ENCODE measurements at places on chromosomes 2 and 18. TPM values are rescaled to one million over a fixed set of nuclear protein-coding genes. Genes with fewer than 3 reads are reported as not detected.

DNA sequence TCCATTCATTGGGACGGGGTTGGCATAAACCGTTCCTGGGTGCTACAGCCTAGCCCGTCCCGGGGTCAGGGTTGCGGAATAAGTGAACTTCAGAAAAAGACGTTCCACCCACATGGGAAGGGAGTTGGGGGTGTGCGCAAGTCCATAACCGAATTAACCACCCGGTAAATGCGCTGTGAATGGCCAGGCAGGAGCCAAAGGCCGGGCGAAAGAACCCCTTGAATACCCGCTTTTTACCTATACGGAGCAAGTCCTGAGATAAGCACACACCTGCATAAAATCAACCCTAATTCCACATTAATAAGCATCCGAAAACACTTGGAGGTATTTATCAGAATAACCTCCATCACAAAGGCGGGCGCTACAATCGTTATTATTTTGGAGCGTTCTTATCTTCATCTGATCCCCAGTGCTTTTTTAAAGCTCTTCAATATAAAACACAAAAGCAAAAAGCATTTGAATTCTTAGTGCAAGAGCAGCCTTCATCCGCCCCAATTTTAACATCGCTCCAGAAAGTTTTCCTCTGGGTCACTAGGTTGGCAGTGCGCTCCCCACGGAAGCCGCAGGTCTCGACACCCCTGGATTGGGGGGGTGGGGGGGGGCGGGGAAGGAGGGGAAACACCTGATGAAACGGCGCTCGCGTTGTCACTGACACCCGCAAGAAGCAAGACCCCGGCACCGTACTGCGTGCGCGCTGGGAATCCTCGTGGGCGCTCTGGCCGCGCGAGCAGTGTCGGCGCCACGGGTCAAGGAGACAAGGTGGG lies 1.2 kb downstream of the SATB2 start:
- peak overlapping the region; percentile 88 for H3K4me3 ChIP-seq
- H3K27ac ChIP-seq = peak overlapping the region; percentile 56
- DNase-seq = no peak
- H3K4me1 ChIP-seq = peaks cover 4% of the 10 kb centered on the region

DNA sequence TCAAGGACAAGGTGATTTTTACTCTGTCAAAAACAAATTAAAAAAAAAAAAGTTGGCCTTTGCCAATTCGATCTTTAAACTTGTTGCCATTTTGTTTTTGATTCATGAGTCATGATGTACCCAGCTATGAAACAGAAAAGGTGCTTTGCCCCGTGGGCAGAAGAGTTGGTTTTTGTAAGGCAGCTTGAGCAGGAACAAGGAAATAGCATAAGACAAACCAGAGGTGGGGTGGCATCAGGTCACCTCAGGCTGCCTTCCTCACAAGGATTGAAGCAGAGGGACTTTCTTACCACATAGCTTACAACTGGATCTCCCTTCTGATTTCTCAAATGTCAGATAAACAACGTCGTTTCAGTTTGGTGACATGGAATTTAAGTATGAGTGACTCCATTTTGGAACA lies 123.8 kb downstream of the ARL4C start:
- DNase-seq = no peak
- H3K36me3 ChIP-seq = no peaks in the 10 kb centered on the region
- H3K27me3 ChIP-seq = no peaks in the 10 kb centered on the region
- H3K4me3 ChIP-seq = no peak overlapping the region

DNA sequence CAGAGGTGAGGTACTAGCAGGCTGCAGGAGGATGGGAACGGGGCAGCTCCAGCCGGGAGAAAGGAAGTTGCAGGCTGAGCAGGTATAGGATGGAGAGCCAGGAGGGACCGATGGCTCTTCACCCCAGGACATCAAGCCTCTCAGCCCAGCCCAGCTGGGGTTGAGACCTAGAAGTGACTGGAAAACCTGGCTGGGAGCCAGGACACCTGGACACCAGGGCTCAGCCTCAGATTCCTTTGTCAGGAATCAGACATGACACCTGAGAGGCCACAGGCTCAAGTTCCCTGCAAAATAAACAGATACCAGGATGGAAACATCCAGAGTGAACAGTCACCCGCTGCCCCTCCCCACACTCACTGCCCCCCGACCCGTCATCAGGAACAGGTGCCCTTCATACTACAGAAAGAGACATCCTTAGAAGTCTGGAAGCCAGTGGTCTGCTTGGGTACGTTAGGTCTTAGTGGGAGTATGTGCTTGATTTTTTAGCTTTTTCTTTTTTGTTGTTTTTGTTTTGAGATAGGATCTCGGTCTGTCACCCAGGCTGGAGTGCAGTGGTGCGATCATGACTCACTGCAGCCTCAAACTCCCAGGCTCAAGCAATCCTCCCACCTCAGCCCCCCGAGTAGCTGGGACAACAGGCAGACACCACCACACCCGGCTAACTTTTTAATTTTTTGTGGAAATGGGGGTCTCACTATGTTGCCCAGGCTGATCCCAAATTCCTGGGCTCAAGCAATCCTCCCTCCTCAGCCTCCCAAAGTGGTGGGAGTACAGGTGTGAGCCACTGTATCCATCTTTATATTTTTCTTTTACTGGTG lies 95.7 kb upstream of the STPG4 start:
- peak; percentile 30 for DNase-seq
- peaks cover 33% of the 10 kb centered on the region for H3K4me1 ChIP-seq
- no peaks in the 10 kb centered on the region for H3K27me3 ChIP-seq
- no peak overlapping the region for H3K27ac ChIP-seq
- no peaks in the 10 kb centered on the region for H3K36me3 ChIP-seq
- no peak overlapping the region for H3K4me3 ChIP-seq

GRCh38 chr2:134465228-134466105 lies 211.6 kb downstream of the MGAT5 start:
- H3K27ac ChIP-seq = no peak overlapping the region
- H3K4me3 ChIP-seq = no peak overlapping the region
- H3K36me3 ChIP-seq = no peaks in the 10 kb centered on the region
- H3K27me3 ChIP-seq = no peaks in the 10 kb centered on the region

The CXCR4 gene
- 164 TPM for total RNA-seq

DNA sequence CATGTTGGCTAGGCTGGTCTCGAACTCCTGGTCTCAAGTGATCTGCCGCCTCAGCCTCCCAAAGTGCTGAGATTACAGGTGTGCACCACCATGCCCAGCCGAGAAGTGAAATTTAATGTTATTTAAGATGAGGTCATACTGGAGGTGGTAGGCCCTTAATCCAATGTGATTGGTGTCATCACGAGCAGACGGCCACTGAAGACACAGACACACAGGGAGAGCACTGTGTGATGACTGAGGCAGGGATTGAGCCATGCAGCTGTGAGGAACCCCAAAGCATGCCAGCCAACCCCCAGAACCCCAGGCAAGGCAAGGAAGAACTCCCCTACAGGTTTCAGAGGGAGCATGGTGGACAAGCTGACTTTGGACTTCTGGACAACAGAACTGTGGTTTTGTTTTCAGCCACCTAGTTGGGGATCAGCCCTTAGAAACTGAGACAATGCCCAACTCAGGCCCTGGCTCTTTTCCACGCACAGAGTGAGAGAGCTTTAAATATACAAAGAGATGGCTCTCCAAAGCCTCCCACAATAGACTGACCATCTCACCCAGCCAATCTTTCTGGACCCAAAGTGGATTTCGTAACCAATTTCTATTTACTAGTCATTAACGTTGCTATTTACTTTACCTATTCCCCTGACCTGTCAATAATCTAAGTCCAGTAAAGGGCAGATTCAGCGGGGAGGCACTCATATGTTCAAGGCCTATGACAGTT lies 34.2 kb downstream of the TBC1D8 start:
- H3K4me3 ChIP-seq = no peak overlapping the region
- H3K27ac ChIP-seq = no peak overlapping the region
- peaks cover 14% of the 10 kb centered on the region for H3K4me1 ChIP-seq
- no peaks in the 10 kb centered on the region for H3K36me3 ChIP-seq
- no peak for DNase-seq
- H3K27me3 ChIP-seq = no peaks in the 10 kb centered on the region

All from SJCRH30 (cell line).